AML-193 (cell line): ENCODE measurements at places on chromosomes 11 and 22.

- no peak for DNase-seq
Measured at GRCh38 chr11:611001-611996, 4.5 kb downstream of the IRF7 start.

DNA sequence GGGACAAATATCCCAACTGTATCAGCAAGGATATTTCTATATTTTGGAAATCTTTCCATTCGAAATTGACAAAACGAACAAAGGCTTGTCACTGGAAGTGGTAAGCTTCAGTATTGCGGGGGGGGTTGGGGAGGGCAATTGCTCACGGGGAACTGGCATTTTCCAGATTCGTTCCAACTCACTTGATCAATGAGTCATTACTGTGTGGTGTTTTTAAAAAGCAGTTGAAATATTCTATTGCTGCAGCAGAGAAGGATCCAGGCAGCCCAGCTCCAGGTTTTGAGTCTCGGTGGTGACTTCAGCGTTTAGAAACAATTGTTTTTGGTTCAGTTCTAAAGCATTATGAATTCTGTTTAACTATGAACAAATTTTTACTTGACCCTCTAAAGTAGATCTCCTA lies 33.8 kb upstream of the FBLN1 start:
- DNase-seq, result no peak

GRCh38 chr11:95503047-95503446 lies 272.0 kb upstream of the SESN3 start:
- no peak for DNase-seq

DNA sequence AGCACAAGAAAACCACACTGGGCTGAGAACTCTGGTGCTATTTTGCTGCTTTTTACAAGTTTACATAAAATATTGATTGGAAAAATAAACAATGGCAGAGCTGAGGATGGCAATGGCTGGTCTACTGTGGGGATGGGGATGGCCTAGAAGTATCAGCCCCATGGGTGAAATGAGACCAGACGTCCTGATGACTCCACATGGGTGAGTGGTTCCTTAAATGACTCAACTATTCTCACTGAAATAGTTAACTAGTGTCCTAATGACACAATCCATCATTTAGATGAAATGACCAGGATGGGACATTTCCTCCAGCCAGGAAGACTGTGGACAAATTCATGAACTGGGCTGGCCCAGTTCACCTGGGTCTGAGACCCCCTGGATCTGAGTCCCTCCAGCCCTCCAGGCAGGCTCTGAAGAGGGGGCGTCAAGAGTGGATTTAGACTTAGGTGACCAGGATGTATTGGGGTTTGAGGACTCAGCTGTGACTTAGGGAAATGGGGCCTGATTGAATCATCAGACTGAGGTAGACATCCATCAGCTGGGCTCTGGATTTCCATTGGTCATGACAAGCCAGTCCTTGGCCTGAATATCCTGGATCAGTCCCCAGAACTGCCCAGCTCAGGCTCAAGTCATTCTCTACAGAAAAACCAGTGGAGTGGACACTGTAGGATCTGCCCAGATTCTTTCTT lies 98.2 kb upstream of the IGLL5 start:
- no peak for DNase-seq

GRCh38 chr11:88535916-88536547 lies 198.5 kb upstream of the CTSC start:
- no peak for DNase-seq

GRCh38 chr11:69384251-69385143 lies 90.5 kb downstream of the MYEOV start:
- no peak for DNase-seq

GRCh38 chr11:63290285-63290684 lies 46.9 kb upstream of the SLC22A25 start:
- DNase-seq, result no peak

GRCh38 chr11:72456651-72457050 lies 22.3 kb upstream of the CLPB start:
- no peak for DNase-seq
